ENCODE measurements at places on chromosomes 1 and 21.
A peak's percentile ranks its signal among the peaks of the same experiment; 100 is the strongest.

GRCh38 chr1:93275634-93276295 lies 69.9 kb upstream of the DR1 start:
- no peak for DNase-seq

DNA sequence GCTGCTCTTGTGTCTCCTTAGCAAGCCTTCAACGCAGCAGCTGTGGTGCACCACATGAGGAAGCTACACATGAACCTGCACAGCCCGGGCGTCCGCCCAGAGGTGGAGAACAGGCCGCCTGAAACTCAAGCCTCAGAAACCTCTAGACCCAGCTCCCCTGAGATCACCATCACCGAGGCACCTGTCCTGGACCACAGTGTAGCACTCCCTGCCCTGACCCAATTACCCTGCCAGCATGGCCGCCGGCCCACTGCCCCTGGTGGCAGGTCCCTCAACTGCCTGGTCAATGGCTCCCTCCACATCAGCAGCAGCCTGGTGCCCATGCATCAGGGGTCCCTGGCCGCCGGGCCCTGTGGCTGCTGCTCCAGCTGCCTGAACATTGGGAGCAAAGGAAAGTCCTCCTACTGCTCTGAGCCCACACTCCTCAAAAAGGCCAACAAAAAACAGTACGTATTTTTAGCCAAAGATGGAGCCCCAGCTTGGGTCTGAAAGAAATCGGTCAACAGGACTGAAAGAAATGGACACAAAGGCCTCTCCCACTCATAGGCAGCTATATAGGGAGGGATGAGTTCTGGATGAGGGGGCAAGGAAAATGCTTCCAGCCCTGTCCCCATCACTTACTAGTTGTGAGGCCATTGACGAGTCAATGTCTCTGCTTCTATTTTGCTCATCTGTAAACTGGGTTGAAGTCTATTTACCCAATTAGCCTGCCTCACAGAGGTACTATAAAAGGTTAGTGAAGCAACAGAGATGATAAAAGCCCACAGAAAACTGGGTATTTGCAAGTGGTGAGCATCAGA lies 28.5 kb downstream of the CAMK1G start:
- DNase-seq = no peak

- DNase-seq = no peak
These were observed 203.6 kb upstream of the CHODL start for GRCh38 chr21:18041012-18041411.

DNA sequence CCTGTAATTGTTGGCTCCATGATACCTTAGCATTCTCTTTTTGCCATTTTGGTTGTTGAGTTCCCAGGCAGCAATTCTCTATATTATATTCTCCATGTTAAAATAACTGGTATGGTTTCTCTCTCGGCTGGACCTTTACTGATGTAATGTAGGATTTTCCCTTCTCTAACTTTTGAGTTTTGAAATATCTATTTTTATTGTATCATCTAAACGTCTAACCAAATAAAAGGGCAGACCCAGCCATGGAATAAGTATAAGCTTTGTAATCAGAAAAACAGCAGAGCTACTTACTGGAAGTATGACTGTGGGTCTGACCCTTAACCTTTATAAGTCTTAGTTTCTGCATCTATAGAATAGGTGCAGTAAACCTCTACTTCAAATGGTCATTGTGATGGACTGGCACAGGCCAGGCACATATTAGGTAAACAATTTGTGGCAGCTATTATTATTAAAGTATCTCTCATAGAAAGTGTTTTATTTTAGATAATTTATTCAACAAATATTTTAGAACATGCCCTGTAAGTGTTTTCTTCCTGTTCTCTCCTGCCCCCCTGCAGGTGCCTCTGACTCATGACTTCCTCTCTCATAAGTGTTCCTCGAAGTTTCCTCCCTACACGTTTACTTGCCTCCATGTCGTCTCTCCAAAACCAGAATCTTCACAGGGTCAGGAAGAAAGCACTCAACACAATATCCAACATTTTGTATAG lies 224.9 kb upstream of the FGGY start:
- DNase-seq = no peak

DNA sequence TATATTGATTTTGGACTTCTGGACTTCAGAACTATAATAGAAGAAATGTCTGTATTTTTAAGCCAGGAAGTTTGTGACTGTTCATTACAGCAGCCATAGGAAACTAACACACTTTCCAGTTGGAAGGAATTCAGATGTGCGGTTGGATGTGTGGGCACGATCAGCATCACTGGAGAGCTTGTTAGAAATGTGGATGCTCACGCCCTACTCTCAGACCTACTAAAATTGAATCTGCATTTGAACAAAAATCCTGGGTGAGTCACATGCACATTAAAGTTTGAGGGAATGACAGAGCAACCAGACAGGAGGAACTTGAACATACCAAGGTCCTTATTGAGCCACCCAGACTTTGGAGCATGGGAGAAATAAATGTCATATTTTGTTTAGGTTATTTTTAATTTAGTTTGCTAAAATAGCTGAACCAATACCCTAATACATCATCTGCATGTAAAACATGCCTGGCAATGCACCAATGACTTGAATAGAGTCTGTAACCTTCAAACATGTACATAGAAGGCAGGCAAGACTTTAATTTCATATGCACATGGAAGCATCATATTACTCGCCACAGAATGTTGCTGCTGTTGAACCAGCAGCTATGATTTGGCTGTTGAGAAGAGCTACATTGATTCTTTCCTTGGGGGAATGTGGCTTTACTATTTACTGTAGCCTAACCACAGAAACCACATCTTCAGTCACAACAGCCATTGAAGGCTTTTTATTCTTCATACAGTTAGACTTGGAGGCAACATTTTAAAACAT lies 346.2 kb downstream of the BARHL2 start:
- peak; percentile 59 for DNase-seq

DNA sequence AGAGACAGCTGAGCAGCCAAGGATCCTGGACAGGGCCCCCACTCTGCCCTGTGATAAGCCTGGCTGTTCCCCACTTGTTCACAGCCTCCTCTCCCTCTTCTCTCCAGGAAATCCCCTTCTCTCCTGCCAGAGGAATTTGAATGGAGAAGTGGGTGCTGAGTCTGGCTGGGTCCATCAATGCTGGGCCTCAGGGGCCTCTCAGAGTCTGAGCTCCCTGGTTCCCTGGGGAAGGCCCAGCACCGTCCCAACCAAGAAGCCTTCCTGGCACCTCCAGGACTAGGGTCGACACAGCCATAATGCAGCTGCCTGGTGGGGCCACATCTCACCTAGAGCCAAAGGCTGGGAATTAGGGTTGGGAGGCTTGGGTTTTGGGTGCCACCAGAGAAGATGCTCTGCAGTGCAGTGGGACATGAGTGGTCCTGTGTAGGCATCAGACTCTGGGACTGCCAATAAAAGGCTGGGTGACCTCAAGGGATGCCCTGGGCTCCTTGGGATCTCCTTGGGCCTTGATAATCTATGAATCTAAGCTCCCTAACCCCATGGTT lies 2.5 kb downstream of the MYBPH start:
- no peak for DNase-seq
